ENCODE measurements at places on chromosomes 6 and 20.

GRCh38 chr6:168825226-168826077 is 384.5 kb downstream of the SMOC2 start:
- DNase-seq: no peak

GRCh38 chr20:24783631-24784492 is 165.2 kb upstream of the CST7 start:
- no peak for DNase-seq

DNA sequence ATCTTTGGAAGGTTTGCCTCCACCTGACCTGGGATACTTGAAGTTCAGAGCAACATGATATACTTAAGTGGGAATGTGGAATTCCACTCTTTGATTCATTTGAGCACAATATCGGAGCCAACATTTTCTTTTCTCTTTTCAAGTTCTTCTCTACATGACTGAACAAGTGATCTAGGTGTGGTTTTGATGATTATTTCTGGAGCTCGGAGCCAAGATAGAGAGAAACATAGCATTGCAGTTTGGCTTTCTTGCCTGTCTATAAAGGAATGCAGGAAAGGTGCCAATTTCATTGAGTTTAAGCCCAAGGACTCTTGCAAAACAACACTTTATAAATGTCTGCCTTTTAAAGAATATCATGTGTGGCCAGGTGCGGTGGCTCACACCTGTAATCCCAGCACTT is 124.2 kb upstream of the FAM83B start:
- DNase-seq: no peak

GRCh38 chr6:127118298-127119101 is at the start of gene RSPO3:
Gene RSPO3, plus strand, starts transcription at chr6:127118671. Its CDS starts 522 bp downstream, at chr6:127119193.
- DNase-seq: no peak

Data from activated CD8-positive, alpha-beta memory T cell treated with anti-CD3 and anti-CD28 coated beads for 4 hours (primary cell).